ENCODE measurements at places on chromosomes 7 and 10.

- DNase-seq: no peak
Observed at GRCh38 chr7:117066668-117067067, 113.4 kb downstream of the ST7 start.

DNA sequence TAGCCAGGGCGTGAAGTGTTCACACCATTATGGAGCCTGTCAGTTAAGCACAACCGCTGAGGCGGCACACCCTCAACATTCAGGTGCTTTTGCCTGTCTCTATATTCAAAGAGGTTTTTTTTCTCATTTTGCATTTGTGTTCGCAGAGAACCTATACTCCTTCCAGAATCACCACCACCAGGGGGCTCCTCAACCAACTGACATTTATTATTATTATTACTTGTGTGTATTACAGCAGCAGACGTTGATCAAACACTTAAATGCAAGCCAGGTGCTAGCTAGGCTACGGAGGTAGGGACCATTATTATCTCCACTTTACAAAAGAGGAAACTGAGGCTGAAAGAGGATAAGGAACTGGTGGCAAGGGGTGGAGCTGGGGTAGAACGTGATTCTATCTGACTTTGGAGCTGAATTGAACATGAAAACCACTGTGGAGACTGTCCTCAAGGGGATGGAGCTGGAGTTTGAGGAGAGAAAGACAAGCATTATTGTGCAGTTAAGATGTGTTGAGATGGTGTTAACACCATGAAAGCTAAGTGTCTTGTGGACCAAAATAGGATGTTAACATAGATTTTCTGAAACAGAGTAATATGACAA is 133.8 kb upstream of the PLXNA4 start:
- DNase-seq: no peak

DNA sequence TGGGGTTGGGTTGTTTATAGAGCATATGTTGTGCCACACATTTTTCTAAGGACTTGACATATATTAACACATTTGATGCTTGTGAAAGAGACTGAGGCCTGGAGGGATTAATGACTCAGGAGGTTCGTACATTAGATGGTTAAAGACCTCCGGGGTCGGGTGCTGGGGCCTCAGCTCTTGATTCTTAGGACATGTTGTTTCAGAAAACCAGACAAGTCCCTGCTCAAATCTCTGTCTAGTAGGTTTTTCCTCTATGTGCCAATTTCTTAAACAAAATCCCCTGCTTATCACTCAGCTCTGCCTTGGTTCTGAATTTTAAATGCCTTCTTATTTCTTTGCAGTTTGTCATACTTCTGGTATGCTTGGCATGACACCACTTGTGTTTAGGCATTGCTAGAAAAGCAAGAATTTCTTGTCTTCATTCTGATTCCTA is 5.8 kb downstream of the UPP1 start:
- DNase-seq: no peak

- DNase-seq: no peak
Observed at GRCh38 chr10:77661674-77662073, 24.1 kb upstream of the KCNMA1 start.

GRCh38 chr7:139647814-139648390 is 124.4 kb downstream of the CLEC2L start:
- no peak for DNase-seq

GRCh38 chr7:22251281-22251680 is 105.7 kb downstream of the RAPGEF5 start:
- DNase-seq: no peak

DNA sequence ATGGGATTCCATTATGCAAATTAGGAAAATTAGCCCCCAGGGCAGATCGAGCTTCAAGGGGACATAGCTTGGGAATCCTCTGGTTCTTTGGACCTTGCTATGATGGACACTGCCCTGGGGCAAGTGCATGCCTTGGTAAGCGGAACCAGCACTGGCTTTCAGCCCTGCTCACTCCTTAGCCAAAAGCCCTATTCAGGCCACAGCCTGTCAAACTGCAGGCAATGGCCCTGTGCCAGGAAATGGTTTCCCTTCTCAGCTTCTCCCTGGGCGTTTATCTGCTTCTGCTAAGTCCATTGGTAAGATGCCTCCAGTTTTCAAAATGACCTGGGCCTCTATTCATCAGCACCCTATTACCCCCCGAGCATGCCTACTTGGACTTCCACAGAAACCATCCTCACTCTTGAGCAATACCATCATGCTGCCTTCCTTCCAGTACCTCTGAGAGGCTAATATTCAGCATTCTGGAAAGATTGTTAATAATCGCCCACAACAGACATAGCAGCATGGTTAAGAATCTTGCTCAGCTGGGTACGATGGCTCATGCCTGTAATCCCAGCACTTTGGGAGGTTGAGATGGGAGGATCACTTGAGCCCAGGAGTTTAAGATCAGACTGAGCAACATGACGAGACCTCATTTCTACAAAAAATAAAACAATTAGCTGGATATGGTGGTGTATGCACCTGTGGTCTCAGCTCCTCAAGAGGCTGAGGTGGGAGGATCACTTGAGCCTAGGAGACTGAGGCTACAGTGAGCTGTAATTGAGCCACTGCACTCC is 918.6 kb upstream of the AUTS2 start:
- DNase-seq: no peak

- no peak for DNase-seq
Observed at GRCh38 chr10:14023673-14024328, 306.9 kb downstream of the FRMD4A start.

GRCh38 chr10:129626796-129627435 is 159.9 kb downstream of the MGMT start:
- DNase-seq: no peak

- DNase-seq: no peak
Observed at GRCh38 chr10:92517034-92517655, 56.7 kb downstream of the IDE start.

- DNase-seq: no peak
Observed at GRCh38 chr10:2463316-2463715, 604.0 kb upstream of the PFKP start.

- no peak for DNase-seq
Observed at GRCh38 chr7:91465595-91466061, 201.4 kb downstream of the FZD1 start.

- no peak for DNase-seq
Observed at GRCh38 chr10:110392868-110393740, 88.4 kb upstream of the SMNDC1 start.

DNA sequence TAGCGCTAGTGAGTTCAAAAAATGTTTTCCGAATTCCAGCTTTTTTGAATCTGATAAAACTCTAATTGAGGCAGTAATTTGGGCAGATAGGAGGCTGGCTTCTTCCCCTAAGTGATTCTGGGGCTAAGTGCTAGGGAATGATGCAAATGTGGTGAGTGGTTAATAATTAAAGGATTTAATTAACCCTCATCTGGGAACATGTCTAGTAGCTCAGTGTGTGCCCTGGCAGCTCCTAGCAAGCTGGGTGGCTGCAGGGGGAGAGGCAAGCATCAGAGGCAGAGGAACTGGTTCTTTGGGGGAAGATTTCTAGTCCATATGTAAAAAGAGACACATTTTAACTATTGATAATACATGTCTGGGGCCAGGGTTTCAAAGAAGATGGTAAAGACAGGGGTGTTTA is 354.5 kb downstream of the WDR11 start:
- peak; percentile 23 for DNase-seq

GRCh38 chr7:40964610-40965009 is 738.3 kb downstream of the INHBA start:
- no peak for DNase-seq

GRCh38 chr7:72493850-72494661 is 81.9 kb upstream of the CALN1 start:
- DNase-seq: peak; percentile 58

GRCh38 chr10:9951481-9952257 is 1066.0 kb upstream of the CELF2 start:
- DNase-seq: no peak

- no peak for DNase-seq
Observed at GRCh38 chr7:5173496-5173895, 16.5 kb upstream of the WIPI2 start.

DNA sequence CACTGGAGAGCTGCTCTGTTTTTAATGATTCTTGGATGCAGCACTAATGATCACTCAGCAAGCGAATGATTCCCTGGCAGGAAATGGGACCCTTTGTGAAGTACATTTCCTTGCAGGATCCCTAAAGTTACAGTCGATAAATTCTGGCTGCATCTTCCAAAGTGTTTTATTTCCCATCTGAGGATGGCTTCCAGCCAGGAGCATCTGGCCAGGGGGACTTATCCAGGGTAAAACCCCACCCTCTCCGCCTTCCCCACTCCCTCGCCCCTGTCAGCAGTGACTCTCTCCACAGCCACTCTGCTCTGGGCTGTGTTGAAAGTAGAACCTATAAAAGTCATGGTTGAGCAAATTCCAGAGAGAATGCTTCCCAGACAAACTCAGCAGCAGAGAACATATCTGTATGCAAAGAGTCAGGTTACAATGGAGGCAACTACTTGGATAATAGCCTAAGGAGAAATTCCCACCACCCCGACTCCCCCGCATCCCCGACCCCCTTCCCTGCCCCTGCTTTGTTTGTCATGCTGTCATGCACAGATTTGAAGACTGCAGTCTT is 111.0 kb upstream of the ANLN start:
- DNase-seq: no peak

- no peak for DNase-seq
Observed at GRCh38 chr7:80443325-80443724, 68.5 kb downstream of the GNAT3 start.

DNA sequence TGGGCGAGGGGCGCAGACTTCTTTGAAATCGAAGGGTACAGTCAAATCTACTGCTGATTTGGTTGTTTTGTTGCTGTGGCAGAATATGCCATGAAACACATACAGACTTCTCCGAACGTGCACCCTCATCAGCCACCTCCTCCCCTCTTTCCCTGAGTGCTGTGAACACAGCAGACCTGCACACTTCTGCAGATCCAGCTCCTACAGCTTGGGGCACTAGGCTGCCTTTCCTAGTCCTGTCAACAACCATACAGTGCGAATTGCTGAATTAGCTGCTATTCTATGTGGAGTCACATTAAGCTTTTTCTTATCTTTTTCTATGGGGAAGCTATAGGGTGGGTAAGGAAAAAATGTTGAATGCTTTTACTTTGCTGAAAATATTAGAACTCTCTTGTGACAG is 57.5 kb downstream of the COL17A1 start:
- no peak for DNase-seq

DNA sequence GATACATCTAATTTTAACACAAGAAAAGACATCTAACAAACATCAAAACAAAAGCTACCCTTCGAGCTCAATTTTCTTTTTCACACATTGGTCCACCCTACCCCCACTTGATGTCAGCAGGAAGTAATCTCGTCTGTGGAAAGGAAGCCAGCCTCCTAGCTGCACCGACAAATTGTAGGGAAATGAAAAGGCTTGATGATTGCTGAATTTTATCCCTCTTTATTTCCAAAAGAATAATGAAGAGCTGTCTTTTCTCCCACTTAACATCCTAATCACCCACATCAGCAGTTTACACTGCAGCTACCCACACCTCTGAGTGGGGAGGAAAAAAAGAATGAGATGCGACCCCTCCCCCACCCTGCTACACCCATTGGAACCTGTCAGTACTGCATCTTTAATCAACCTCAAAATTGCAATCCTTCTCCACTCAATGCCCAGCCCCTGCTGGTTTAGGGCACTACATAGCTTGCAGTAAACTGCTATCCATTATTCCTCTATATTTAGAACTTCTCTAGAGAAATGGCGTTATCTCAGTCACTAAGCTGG is 10.6 kb upstream of the CPVL start:
- no peak for DNase-seq

GRCh38 chr7:74017125-74017524 is 10.8 kb upstream of the ELN start:
- no peak for DNase-seq

DNA sequence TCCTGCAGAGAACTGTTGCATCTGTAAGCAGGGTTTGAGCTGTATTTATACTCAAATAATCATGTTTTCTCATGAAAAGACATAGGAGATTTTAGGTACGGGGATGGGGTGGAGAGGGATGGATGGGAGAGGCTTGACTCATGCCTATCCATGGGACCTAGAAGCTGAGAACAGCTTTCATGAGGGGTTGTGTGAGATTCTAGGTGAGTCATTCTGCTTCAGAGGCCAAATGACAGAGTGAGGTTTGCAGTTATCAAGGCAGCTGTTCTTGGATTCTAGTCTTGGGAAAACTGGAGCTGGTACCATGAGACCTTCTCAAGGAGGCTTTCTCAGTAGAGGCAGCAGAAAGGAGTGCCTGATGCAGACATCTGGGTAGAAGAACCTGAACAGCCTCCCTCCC is 746.9 kb downstream of the TYW1 start:
- DNase-seq: no peak

DNA sequence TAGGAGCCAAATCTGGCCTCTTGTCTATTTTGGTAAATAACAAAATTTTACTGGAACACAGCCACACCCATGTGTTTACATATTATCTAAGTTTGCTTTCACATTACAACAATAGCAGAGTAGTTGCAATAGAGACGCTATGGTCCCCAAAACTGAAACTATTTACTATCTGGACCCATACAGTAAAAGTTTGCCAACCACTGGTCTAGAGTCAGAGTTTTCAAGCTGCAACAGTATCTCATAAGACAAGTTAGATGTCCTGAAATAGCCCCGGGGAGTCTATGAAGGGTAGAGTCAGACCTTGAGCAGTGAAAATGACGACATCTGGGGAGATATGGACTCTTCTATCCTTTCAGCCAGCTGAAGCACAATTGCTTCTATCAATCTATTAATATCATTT is 74.2 kb downstream of the CTNNA3 start:
- DNase-seq: no peak

DNA sequence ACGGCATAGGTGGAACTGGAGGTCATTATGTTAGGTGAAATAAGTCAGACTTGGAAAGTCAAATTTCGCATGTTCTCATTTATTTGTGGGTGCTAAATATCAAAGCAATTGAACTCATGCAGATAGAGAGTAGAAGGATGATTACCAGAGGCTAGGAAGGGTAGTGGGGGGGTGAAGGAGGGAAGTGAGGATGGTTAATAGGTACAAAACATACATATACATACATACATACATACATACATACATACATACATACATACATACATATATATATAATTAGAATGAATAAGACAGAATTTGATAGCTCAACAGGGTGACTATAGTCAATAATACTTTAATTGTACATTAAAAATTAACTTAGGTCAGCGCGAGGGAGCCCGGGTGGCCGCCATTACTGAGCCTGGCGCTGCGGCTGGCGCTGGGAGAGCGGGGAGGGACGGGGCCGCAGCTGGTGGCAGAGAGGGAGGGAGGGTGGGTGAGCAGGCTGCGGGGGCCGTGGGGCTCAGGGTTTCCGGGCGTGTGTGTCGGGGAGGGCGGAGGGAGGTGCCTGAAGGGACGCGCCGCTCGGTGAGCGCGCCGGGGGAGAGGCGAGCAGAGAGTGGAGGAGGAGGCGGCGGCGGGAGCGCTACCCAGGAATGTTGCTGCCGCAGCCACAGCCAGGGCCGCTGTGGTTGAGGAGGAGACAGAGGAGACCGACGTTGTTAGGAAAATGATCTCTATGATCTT is 85.8 kb upstream of the EGFR start:
- DNase-seq: peak; percentile 52

DNA sequence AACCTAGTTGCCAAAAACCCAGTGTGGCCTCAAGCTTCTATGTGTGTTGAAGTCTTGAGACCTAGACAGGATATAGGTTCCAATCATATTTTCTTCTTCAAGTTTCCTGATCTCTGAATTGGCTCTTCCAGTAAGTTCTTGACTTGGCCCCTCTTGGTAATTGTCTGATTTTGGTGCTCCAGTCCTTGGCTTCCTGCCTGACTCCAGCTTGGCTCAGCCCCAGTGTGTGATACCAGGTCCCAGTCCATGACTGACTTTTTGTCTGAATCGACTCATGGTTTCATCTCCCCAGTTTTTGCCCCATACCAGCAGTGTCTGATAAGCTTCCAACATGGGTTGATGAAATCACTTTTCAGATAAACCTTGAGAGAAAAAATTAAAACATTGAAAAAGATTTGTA is 72.3 kb downstream of the FAS start:
- DNase-seq: no peak

Measured in left renal cortex interstitium (tissue), 4 donors.